Activated CD8-positive, alpha-beta memory T cell treated with anti-CD3 and anti-CD28 coated beads for 1 hour (primary cell): ENCODE measurements at places on chromosomes 5 and 9.

DNA sequence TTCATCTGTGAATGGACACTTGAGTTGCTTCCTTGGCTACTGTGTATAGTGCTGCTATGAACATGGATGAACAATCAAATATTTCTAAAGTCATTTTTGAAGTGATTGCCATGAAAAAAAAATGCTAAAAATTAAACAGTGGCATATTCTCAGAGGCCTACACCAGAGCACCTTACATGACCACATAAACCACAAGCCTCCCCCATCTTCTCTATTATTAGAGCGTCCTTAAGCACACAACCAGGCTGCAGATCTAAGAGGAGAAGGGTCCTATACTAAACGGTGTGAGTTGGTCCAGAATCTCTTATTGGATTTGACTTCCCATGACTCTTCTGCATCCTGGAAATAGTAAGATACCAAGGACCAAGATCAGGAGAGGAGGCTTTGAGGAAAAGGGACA is 34.3 kb downstream of the PCA3 start:
- no peak for DNase-seq

GRCh38 chr9:128473104-128473503 is 17.3 kb downstream of the ODF2 start:
- no peak for DNase-seq

DNA sequence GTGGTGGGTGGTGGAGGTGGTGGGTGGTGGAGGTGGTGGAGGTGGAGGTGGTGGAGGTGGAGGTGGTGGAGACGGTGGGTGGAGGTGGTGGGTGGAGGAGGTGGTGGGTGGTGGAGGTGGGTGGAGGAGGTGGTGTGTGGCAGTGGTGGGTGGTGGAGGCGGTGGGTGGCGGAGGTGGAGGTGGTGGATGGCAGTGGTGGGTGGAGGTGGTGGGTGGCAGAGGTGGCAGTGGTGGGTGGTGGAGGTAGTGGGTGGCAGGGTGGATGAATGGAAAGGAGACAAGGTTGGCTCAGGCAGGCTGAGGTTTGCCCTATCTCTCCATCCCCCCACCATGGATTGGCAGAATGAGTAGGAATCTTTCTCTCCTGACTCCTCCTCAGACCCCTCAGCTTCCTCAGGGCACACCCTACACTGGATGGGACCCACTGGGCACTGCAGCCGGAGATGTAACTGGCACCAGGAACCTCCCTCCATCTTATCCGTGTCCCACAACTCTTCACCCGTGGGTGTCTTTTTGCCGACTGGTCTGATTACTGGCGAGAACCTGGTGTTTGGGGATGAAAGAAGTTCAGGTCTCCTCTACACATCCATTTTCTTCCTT is 166.3 kb downstream of the C9orf50 start:
- DNase-seq: no peak

DNA sequence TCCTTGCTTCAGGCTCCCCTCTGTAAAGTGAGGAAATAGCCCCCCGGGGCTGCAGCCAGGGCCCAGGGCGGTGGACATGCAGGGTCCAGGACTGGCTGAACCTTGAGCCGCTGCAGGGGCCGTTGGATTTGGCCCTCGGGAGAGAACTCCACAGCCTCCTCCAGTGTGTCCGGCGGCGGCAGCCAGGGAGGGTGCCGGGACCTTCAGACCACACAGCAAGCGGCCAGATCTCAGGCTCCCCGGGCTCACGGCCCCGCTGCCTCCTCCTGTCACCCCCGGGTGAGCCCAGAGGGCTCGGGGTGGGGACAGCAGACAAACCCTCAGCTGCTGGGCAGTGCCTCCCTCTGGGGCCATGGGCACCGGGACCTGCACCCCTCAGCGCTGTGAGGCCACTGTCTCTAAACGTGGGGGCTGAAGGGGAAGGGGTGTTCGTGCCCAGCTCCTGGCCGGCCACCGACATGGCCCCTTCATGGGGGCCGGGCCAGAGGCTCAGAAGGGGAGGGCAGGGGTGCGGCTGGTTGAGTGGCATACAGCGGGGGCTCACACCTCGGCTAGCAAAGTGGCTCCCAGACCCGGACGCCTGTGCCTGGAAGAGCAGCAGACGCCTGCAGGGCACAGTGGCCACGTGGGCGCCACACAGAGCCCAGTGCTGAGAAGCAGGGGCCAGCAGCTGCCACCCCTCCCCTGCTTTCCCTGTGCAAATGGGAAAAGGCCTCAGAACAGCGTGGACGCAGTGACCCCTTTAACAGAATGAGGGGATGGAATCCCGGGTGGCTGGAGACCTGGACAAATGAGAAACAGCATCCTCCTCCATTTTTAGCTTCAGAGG is 19.7 kb downstream of the SLC9A3 start:
- DNase-seq: no peak

DNA sequence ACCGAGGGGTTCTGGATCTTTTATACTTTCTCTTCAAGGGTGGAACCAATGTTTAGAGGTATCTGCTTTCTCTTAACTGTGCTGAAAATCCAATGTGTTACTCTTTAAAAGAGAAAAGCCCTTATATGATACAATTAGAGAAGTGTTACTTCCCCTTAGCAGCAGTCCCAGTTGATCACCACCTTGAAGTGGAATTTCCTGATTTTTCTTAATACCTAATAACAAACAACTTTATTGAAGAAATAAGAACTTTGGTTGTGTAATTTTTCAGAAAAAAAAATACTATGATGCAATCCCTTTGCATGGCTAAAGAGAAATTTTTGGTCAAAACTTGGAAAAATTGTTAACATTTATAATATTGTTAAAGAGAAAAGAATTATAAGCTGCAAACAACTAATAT is 24.7 kb downstream of the SLC1A3 start:
- DNase-seq: no peak

DNA sequence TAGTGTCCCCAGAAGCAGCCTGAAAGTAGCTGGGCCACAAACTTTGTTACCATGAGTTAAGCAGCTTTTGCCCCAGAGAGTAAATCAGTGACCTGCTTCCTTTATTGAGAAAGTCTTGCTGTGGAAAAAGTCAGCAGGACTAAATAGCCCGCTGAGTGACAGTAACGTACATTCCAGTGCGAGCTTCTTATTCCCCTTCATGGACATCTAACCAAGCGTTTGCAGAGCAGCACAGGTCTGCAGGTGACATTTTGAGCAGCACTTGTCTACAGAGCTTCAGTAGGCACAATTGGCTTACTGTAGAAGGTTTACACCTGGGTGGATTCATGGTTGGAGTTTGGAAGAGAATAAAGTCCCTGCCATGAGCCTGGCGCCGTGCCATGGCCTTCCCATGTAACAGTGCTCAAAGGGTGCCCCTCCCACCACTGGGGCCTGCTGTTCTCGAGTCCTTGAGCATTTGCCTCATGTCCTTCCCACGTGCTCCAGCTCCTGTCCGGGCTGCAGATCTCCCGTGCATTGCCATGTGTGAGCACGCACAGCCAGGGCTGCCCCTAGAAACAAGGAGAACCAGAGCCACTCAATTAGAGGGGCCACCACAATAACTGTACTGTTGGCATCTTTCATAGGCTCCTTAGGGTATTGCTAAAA is 41.3 kb upstream of the GRHPR start:
- no peak for DNase-seq

- no peak for DNase-seq
Observed at GRCh38 chr5:10958728-10959127, 197.7 kb upstream of the DAP start.

GRCh38 chr5:1492757-1493156 is 31.0 kb downstream of the LPCAT1 start:
- DNase-seq: no peak

DNA sequence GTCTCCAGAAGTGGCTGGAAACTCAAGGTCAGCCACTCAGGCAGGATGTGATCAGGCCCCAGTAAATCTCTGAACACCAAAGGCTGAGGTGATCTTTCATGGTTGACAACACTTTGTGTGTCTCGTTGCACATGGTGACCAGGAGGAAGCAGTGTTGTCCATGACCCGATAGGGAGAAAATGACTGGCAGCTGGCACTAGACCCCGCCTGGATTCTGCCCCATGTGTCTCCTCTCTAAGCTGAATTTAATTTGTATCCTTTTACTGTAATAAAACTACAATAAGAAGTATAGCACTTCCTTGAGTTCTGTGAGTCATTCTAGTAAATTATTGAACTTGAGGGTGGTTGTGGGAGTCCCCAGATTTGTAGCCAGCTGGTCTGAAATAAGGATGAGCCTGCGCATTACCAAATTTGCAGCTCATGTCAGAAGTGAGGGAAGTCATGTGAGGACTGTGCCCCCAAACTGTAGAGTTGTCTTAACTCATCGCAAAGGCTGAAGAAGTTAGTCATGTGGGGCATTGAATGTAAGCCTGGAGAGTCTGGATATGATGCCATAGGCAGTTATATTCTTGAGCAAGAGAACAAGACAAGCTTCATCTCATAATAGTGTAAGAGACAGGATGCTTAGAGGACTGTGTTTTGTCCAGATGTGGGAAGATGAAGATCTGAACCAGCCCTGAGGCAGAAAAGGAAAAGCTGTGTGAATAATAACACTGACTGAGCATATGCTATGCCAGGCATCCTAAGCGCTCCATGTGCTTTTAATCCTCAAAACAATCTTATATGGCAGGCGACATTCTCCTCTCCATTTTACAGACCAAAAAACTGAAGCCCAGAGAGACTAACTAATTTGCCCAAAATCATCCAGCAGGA is 55.9 kb downstream of the TMEM215 start:
- DNase-seq: no peak

DNA sequence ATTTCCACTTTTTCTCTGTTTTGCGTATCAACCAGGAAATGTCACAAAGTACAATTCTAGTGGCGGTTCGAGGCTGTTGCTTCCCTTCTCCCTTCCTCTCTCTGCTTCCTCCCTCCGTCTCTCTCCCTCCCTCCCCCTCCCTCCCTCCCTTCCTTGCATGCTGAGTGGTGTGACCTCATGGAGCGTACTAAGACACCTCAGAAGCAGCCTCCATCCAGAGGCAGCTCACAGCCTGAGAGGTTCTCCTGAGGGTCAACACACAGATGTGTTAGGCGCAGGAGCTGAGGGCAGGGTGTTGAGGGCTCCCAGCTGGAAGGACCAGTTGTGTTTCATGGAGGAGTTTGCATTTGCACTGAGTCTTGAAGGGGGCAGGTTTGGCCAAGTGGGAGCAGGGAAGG is 57.7 kb downstream of the COL5A1 start:
- DNase-seq: no peak

DNA sequence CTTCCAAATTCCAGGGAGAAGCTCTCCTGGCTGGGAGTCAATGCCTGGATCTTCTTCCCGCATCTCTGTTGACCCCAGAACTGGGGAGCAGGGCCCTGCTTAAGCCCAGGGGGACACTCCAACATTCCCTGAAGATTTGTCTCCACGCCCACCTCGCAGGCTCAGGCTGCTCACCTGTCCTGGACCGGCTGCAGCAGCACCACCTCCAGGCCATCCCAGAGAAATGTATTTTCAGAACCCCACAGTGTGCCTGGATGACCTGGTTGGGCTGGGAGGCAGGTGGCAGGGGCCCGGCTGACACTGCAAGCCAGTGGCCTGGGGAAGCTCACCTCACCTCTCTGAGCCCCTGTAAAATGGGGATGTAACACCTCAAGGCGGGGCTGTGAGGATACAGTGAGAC is 27.1 kb upstream of the ZBTB43 start:
- no peak for DNase-seq

GRCh38 chr5:65815161-65815560 is 93.2 kb downstream of the NLN start:
- DNase-seq: no peak

DNA sequence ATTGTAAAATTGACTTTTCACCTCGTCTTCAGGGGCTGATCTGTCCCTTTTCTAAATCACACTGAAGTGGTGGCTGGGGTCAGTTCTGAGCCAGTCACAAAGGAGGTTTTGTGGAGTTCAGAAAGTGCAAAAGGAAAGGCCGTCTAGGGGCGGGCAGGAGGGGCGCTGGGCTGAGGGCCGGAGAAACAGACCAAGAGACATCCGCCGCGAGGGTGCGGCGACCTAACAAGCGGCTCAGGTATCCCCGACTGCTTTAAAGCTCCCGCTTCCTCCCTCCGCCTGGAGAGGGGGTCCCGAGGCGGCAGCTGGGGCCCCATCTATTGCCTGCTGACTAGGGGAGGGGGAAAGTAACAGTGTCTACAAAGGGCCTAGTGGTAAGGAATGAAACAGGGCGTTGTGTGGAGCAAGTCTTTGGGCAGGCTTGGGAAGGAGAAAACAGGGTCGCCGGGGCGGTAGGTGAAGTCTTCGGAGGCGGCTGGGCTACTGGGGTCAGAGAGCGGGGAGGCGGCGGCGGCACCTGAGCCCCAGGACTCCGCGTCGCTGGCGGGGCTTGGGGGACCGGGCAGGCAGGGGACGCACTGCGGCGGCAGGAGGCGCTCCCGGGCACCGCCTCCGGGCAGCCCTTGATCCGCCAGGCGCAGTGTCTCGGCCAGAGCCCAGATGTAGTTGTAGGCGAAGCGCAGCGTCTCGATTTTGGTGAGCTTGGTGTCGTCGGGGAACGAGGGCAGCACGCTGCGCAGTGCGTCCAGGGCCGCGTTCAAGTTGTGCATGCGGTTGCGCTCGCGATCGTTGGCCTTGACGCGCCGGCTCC is 950 bp downstream of the NEUROG1 start:
- DNase-seq: no peak

DNA sequence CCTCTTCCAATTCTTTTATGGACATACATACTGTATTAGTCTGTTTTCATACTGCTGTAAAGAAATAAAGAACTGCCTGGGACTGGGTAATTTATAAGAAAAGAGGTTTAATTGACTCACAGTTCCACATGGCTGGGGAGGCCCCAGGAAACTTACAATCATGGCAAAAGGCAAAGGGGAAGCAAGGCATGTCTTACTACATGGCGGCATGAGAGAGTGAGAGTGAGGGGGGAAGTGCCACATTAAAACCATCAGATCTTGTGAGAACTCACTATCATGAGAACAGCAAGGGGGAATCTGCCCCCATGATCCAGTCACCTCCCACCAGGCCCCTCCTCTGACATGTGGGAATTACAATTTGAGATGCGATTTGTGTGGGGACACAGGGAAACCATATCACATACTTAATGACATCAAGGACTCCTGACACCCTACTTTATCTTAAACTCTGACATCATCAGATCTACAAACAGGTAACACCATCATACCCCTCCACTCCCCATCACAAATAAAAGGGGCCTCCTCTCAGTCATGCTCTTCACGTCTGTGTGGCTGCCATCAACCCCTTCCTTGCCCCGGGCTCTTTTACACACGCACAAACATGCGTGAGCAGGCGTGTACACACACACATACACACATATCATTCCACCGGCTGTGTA is 9.7 kb downstream of the ANKRD33B start:
- no peak for DNase-seq

DNA sequence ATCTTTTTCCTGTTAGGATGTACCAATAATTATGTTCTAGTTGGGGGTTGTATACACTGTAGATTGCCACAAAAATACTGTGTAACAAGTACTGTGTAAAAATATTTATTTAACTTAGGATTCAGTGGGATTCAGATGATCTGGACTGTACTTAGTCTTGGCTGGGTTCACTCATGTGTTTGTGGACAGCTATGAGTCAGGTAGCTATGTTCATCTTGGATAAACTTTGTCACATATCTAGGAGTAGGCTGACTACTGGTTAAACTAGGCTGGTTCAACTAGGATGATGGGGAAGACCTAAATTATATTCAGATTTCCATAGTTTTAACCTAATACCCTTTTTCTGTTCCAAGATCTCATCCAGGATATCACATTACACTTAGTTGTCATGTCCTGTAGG is 32.1 kb upstream of the TNFSF15 start:
- DNase-seq: no peak
